DMS79 (cell line): ENCODE measurements at places on chromosomes 5 and 9.

DNA sequence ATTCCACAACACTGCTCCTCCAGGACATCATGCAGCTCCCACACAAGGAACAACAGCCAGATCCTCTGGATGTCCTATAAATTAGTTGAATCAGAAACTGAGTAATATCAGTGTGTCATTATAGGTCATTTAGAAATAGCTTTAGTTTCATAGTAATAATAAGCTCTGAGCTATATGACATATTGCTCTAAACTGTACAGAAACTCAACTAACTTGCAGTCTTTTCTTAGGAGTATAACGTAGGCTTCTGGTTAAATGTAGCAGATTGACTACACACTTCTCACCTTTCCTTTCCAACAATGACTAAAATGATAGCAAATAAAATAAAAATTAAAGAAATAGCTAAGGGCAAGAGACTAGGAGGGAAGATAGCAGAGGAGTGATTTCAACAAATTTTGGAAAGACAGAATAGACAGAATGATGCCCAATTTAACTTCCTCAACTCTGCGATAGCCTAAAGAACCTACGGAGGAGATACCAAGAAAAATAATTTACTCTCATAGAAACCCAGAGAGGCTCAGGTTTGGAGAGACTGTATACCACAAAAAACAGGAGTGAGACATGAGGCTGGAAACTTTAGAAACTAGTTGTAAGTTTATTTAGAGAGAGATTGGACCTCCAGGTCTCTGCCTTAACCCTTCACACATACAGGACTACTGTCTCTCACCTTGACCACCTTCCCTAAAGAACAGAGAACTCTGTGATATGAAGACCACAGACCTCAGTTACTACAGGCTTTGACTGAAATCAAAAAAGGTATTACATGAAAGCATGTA is 193.7 kb downstream of the TSSK1B start:
- DNase-seq: no peak

GRCh38 chr9:113398796-113399195 is 2.3 kb downstream of the ALAD start:
- no peak for DNase-seq

- DNase-seq: no peak
Observed at GRCh38 chr9:87889065-87889881, 6.6 kb downstream of the SPATA31E1 start.

DNA sequence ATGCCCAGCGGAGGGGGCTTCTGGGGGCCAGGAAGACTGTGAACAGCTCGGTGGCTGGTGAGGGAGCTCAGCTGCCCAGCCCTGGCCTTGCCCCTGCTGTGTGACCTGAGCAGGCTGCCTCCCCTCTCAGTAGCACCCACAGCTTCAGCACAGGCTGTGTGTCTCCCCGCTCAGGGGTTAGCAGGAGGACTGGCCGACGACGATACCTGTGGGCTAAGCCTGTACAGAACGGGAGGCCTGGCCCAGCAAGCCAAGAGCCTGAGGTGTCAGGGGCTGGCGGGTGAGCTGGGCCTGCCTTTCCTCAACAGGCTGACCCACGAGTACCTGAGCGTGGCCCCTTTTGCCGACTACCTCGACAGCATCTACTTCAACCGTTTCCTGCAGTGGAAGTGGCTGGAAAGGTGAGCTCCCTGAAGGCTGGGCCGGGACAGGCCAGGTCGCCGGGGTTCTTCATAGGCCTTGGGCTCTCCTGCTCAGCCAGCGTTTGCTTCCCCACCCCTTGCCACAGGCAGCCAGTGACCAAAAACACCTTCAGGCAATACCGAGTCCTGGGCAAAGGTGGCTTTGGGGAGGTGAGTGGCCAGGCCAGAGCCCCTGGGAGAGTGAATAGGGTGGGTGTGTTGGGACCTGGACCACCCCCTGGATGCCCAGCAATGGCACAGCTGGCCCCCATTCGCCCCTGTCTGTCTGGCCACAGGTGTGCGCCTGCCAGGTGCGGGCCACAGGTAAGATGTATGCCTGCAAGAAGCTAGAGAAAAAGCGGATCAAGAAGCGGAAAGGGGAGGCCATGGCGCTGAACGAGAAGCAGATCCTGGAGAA is 6.6 kb downstream of the GRK6 start:
- DNase-seq: no peak

DNA sequence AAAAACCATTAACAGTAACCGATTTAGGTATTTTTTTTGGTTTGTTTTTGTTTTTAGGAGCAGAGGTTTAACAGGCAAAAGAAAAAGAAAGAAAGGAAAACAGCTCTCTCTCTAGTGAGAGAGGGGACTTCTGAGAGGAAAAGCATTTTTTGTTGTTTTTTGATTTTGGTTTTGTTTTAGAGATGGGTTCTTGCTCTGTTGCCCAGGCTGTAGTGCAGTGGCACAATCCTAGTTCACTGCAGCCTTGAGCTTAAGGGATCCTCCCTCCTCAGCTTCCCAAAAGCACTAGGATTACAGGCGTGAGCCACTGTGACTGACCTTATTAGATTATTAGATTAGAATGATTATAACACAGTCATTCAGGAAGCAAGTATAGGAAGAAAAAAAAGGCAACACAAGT is 10.1 kb downstream of the USP20 start:
- DNase-seq: no peak

DNA sequence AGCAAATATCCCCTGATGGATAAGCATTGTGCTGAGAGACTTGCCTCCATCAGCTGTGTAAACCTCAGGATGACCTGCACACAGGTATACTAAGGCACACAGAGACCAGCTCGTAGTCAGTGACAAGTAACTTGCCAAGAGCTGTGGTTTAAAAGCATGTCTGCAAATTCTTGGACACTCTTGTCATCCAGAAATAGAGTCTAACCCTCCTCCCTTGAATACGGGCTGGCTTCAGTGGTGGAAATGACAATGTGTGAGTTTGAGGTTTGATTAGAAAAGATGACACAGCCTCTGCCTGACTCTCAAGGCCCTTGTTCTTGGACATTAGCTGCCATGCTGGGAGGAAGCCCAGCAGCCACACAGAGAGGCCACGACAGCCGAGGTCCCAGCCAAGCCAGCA is 114.4 kb downstream of the GADD45G start:
- no peak for DNase-seq

DNA sequence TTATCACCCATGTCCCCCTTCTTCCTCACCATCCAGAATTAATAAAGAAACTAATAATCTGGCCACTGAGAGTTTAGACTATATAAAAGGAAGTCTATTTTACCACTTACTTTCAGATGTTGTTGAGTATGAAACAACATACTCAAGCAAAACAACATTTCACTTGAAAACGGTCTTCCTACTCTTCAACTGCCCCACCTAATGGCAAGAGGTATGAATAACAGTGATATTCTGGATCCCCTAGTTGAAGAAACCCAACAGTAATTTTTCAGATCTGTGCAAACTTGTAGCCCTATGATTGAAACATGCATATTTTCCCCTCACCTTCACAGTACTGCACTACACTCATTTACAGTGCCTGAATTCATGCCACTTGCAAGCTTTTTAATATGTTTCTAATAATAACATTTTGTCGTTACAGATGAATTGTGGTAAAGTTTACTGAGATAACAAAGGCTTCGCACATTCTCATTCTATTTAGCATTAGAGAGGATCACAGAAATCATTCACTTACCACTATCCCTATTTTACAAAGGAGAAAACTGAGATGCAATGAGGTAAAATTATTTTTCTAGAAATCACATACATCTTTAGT is 267.9 kb upstream of the PDE4D start:
- DNase-seq: no peak

- DNase-seq: no peak
Observed at GRCh38 chr5:173538018-173538417, 78.4 kb downstream of the BOD1 start.

GRCh38 chr9:133182151-133182550 is 18.4 kb upstream of the GBGT1 start:
- DNase-seq: no peak

GRCh38 chr5:95861221-95861863 is 38.8 kb upstream of the GLRX start:
- DNase-seq: peak; percentile 21

- DNase-seq: no peak
Observed at GRCh38 chr5:40490464-40491111, 189.1 kb upstream of the PTGER4 start.

DNA sequence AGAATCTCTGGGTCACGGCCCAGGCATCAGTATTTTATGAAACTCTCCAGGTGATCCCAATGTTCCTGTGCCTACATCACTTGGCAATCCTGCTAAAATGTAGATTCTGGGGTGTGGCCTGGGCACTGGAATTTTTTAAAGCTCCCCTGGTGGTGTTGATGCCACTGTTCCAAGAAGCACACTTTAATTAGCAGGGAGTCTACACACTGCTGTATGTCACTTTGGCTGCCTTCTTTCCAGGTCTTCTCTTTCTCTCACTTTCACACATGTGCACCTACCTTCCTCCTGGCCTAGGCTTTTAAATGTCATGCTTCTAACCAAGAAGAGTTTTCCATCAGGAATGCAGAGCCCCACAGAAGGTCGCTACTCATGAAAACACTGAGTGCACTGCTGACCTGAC is 136.0 kb upstream of the ALDH1B1 start:
- no peak for DNase-seq
